ENCODE measurements at places on chromosomes 7 and 10.

- DNase-seq: no peak
These were observed 60.7 kb upstream of the TMEM72 start for GRCh38 chr10:44850356-44850934.

GRCh38 chr10:54962134-54962900 is 161.3 kb upstream of the PCDH15 start:
- no peak for DNase-seq

GRCh38 chr10:84264611-84265141 is 19.8 kb downstream of the RGR start:
- peak; percentile 34 for DNase-seq

- DNase-seq: no peak
These were observed 230.7 kb upstream of the DKK1 start for GRCh38 chr10:52083422-52083821.

- DNase-seq: no peak
These were observed 121.2 kb downstream of the UBE2H start for GRCh38 chr7:129831424-129832058.

- DNase-seq: no peak
These were observed 88.8 kb upstream of the LYZL1 start for GRCh38 chr10:29199941-29200679.

GRCh38 chr10:53537508-53537907 is 764.9 kb upstream of the MBL2 start:
- no peak for DNase-seq

Data from foreskin melanocyte (primary cell).